ENCODE measurements at places on chromosomes 2 and 18.

GRCh38 chr2:137870682-137871081, 93.6 kb upstream of the HNMT start:
- no peak for DNase-seq

- DNase-seq: no peak
Observed at GRCh38 chr18:12031846-12032245, 50.5 kb downstream of the IMPA2 start.

GRCh38 chr18:63322908-63323634, 3.5 kb upstream of the BCL2 start:
- peak; percentile 79 for DNase-seq

DNA sequence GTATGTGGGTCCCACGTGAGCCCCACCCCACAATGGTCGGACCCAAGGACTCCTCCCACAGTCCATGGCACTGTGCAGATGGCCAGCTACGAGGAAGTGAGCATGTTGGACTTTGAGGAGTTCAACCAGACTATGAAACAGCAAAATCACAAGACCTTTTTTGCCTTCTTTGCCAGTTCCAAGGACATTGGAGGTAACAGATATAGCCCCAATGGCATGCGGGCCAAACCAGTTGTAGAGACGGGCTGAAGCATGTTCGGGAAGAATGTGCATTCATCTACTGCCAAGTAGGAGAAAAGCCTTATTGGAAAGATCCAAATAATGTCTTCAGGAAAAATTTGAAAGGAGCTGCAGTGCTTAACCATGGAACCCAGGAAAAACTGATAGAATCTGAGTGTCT, 12.6 kb downstream of the DNER start:
- DNase-seq: no peak

- DNase-seq: no peak
Observed at GRCh38 chr2:58865436-58865835, 624.3 kb upstream of the FANCL start.

GRCh38 chr2:149006883-149007543, 31.5 kb upstream of the LYPD6B start:
- no peak for DNase-seq

DNA sequence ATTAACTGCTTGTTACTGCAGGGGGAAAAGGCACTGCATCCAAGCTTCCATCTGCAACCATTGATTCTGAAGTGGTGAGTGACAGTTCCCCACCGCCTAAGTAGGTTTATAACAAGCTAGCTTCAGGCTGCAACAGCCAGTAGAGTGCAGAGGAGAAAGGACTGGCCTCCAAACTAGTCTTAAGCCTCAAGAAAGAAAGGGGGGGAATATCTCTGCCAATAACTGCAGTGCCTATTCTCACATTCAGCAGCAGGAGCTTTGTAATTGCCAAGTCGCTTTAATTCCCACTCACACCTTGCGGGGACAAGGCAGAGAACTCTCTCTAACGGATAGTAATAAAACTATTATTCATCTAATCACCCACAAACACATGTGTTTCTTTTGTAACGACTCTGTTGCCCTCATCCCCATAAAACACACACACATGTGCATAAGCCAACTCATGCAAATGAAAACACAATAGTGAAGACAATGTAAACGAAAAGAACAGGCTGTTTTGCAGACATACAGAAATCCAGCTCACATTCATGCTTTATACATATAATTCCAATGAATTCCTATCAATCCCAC, 1963.3 kb upstream of the PIK3C3 start:
- DNase-seq: no peak

DNA sequence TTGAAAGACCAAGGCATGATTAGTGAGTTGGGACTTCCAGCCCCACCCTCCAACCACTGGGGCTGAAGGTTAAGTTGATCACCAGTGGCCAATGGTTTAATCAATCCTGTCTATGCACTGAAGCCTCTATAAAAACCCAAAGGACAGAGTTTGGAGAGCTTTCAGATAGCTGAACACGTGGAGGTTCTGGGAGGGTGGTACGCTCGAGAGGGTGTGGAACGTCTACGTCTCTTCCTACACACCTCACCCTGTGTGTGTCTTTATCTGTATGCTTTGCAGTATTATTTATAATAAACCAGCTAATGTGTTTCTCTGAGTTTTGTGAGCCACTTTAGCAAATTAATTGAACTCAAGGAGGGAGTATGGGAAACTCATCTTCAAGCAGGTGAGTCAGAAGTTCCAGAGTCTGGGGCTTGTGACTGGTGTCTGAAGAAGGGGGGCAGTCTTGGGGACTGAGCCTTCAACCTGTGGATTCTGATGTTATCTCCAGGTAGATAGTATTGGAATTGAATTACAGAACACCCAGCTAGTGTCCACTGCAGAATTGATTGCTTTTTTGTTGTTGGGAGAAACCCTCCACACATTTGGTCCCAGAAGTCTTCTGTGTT, 20.3 kb downstream of the ACTR3 start:
- DNase-seq: no peak

DNA sequence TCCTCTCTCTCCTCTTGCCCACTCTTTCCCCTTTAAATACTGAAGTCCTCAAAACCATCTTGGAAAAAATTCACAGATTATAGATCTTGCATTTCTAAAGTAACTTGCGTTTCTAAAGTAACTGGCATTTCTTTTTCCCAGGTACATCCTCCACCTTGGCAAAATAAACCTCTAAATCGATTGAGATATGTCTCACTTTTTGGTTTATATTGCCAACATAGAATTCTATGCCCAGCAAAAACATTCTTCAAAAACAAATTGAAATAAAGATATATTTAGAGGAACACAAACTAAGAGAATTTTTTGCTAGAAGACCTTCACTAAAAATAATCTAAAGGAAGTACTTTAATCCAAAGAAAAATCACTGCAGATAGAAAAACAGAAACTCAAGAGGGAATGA, 122.5 kb upstream of the RBMS1 start:
- DNase-seq: no peak

DNA sequence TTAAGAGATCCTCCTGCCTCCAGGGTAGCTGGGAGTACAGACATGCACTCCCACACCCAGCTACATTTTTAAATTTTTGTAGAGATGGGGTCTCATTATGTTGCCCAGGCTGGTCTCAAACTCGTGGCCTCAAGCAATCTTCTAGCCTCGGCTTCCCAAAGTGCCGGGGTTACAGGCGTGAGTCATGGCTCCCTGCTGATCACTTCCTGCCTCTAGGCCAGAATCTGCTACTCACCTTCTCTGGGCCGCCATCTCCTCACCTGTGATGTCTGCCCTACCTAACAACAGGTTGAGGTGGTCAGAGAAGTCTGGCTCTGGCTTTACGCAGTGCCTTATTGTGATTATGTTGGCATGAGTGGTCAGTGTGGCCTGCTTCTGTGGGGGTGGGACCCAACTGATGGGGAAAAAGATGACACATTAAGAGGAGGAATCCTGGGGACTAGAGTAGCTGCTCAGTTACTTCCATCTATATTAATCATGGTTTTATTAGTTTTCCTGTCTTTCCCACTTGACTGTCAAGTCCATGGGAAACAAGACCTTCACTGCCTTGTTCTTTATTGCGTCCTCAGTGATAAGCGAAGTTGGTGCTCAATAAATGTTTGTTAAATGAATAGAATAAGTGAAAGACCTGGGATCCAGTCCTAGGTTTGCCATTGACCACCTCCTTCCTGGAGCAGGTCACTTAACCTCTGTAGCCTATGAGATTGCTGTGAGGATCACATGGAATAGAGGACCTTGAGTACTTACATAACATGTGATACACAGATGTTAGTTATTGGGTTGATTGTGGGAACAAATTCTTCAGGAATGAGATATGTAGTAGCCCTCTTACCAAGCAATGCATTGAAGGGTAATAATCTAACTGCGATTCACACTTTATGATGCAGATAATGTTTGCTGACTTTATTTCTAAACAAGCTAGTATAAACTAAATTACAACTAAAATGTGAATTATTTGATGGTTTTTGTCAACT, 15.7 kb downstream of the KCTD1 start:
- no peak for DNase-seq

DNA sequence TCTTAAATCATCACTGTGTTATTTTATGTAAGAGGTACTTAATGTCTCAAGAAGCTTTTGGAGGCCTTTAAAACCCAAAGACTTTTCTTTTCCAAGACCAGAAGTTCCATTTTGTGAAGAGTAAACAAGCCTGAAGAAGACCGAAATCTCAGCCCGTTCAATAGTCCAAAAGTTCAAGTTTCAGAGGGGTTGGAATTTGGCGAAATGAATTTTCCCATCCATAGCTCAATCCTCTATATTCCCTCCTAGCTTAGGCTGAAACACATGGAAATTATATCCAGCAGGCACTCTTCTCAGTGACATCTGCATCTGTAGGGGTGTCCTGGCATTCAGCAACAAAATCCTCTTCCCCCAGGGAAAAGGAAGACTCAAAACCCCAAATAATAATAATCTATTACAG, 344.6 kb downstream of the ARHGAP15 start:
- no peak for DNase-seq

- DNase-seq: no peak
Observed at GRCh38 chr2:150188800-150189199, 298.7 kb downstream of the RND3 start.

DNA sequence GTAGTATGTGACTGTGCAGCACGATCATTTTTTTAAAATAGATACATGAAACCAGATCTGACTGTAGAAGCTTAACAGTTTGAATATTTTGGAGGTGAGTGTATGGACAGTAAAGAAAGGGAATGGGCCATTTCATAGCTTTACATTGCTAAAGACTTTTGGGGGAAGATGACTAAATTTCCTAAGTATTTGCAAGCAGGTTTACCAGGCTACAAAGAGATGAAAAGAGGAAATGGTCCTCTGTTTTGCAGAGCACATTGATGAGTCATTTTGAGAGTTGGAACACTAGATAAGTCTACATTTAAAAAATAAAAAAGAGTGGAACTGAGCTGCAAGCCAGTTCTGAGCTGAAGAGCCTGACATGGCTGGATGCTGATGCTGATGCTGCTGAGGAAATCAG, 115.7 kb upstream of the LRATD1 start:
- DNase-seq: no peak

DNA sequence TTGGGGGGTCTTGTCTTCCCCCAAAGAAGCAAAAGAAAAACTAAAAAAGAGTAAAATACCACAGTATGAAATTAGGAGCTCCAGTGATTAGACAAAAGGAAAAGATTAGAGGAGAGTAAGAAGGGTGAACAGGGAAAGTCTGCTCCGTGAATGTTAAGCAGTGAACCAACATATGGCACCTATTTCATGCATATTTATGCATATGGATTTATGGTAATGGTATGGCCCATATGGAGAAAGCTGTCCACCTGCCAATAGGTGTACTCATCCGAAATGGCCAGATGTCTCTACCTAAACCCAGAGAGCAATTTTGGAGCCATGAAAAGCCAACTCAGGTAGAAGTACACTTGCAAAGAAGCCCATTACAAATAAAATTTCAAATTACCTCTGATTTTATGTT, 404.0 kb upstream of the RAB6C start:
- no peak for DNase-seq

GRCh38 chr18:36297417-36298125, at the start of gene FHOD3:
FHOD3 (plus strand) TSS chr18:36297713; CDS start chr18:36297836, 123 bp downstream.
- DNase-seq: peak; percentile 23

DNA sequence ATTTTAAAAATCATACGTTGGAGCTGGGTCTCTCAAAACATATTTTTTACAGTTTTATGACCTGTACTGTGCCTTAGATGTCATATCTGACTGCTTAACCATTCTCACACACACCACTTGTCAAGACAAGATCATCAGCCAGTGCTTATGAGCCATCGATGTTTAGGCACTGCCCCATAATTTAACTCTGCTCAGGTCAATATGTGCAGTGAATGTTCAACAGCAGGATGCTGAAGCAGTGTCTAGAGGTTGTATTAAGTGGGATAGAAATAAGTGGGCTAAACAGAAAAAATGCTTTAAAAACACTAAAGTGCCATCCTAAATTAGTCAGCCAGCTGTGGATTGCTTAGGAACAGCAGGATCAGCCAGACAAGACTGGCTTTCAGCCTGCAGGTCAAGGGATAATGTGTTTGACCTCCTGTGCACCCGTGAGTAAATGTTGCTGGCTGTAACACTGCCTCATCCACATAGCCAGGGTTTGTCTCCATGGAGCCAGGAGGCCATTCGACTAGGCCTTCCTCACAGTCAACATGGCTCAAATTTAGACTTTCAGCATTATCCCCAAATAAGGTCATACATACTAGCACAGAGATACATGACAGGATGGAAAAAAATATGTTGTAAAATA, 139.0 kb upstream of the NXPH2 start:
- DNase-seq: no peak

GRCh38 chr18:74290021-74290420, 1.7 kb downstream of the CYB5A start:
- no peak for DNase-seq

DNA sequence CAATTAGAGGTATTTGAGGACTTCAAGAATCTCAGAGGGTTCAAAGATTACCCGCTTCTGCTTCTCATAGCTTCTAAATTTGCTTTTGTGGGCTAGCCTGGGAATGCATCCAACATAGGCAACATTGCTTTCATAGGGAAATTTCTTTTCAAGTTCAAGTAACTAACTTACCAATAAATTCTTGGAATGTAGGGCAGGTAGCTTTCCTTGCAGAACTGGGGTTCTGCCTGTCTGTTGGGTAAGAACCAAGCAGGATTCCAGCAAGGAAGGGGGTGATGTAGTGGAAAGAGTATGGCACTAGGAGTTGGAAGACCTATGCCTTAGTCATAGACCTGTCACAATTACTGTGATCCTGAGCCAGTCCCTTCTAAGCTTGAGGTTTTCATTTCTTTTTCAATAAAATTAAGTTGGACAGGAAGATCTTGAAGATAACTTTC, 164.1 kb downstream of the FHOD3 start:
- DNase-seq: no peak

GRCh38 chr2:232794981-232795380, 18.6 kb upstream of the KCNJ13 start:
- DNase-seq: no peak

GRCh38 chr2:233674995-233675394, 3.3 kb downstream of the UGT1A9 start:
- DNase-seq: no peak

- no peak for DNase-seq
Observed at GRCh38 chr2:236375973-236376476, 111.8 kb upstream of the ASB18 start.

GRCh38 chr18:49017813-49018553, 67.2 kb upstream of the SMAD7 start:
- DNase-seq: no peak

DNA sequence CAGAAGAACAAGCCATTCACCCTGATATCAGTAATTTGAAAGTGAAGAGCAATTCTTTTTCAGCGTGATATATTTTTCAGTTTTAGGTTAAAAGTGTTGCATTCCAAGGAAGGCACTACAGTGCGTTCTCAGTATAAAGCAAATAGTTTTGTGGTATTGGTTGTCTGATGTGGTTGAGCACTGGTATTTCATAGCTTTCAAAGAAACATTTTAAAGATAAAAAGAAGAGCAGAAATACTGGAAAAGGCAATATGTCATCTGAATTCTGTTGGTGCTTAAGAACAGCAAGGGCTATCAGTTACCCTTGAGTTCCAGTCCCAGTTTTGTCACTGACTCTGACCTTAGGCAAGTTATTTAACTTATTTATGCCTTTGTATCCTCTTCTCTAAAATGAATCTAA, 191.6 kb downstream of the BABAM2 start:
- DNase-seq: no peak

All from suppressor macrophage treated with lipopolysaccharide for 4 hours (primary cell).